Stomach (tissue), 19 donors: ENCODE measurements at places on chromosomes 6 and 20. TPM values are rescaled to one million over a fixed set of nuclear protein-coding genes. Genes with fewer than 3 reads are reported as not detected.

GRCh38 chr6:53544217-53544469, 758 bp downstream of the GCLC start:
- DNase-seq = no peak

GRCh38 chr6:72561629-72562028, 60.2 kb upstream of the KCNQ5 start:
- no peak for DNase-seq

DNA sequence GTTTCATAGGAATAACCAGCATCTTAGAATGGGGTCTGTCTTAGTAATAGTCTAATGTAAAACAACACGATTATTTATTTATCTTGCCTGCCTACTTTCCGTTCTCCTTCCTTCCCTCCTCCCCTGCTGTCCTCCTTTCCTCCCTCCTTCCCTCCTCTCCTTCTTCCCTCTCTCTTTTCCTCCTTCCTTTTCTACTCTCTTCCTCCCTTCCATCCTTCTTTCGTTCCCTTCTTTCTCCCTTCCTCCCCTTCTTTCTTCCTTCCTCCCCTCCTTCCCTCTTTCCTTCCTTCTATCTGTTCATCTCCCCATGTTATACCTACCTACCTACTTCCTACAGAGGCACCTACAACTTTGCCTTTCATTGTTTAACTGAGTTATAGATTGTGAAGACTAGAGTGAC, 940.6 kb downstream of the KIF16B start:
- no peak for DNase-seq

- DNase-seq = peak; percentile 11
These were observed 55.2 kb upstream of the RBM24 start for GRCh38 chr6:17225767-17226630.

The IL17F gene
- not detected for total RNA-seq

- no peak for DNase-seq
These were observed 26.7 kb downstream of the NTSR1 start for GRCh38 chr20:62735331-62735821.

- no peak for DNase-seq
These were observed 147.2 kb upstream of the EYA4 start for GRCh38 chr6:133093956-133094355.

GRCh38 chr6:150607329-150607650, 7.6 kb downstream of the PLEKHG1 start:
- no peak for DNase-seq

- no peak for DNase-seq
These were observed 1.1 kb downstream of the GLP1R start for GRCh38 chr6:39049575-39050283.

DNA sequence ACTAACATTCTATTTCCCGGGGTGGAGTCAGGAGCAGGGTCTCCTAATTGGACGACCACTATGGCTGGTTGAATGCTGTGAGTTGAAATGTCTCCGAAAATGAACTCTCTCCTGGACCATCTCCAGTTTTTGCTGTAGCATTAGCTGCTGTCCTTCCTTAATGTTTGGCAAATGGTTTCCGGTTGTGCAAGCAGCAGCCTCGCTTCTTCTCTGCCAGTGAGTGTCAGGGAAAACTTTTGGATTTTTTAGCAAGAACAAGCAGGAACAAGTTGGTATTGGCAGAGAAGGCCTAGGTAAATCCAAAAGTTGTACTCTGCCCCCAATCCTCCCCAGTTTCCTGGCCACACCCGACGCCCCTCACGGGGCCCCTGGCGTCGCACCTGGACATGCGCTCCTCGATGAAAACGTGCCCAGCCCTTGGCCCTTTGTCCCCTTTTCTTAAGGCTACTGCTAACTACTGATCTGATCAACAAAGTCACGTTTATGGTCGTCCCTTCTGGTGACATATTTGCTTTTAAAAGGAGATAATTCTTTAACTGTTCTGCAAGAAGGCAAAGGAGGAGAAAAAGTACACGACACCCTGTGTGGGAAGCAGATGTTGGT, 103.2 kb downstream of the ARMC2 start:
- no peak for DNase-seq

DNA sequence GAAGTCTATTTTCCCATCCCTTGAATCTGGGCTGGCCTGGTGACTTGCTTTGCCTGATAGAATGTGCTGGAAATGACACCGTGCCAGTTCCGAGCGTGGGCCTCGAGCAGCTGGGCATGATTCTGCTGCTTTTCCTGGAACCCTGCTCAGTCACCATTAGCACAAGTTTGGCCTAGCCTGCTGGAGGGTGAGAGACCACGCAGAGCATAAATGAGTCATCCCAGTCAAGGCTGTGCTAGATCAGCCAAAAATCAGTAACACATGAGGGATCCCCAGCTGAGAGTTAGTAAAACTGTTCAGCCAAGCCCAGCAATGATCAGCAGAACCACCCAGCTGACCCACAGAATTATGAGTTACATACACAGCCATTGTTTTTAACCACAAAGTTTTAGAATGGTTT, 74.8 kb upstream of the TOP1 start:
- no peak for DNase-seq

- DNase-seq = no peak
These were observed 29.0 kb downstream of the AFG1L start for GRCh38 chr6:108323710-108324466.

The PHACTR3 gene
- total RNA-seq = not detected

DNA sequence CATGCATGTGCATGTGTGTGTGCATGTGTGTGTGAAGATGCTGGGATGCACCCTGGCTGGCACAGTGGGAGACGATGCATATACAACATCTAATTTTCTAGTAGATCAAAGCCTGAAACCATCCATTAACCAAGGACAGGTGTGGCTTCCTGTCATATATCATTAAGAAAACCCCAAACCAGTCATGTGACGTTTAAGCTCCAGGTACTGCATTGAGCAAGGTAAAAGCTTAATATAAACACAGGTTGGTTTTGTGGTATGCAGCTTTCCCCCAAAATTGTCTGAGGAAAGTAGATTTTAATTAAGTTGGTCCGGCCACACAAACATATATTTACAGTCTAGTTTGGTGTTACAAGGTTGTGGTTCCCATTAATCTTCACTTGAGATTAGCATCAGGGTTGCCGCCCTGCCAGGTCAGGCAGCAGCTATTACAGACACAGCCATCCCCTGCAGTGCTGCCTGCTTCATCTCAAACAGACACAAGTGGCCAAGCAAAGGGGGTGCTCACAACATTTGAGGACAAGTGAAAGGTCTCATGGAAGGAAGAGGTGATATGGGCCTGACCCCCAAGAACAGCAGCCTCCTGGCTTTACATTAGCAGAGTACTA, 48.6 kb upstream of the NAA20 start:
- no peak for DNase-seq

The COX7A2 gene
- 1,121 TPM for total RNA-seq

GRCh38 chr20:56360908-56361205, 2.1 kb downstream of the FAM210B start:
- DNase-seq = no peak

- no peak for DNase-seq
These were observed 706.5 kb upstream of the MAP3K7 start for GRCh38 chr6:91293395-91293794.

DNA sequence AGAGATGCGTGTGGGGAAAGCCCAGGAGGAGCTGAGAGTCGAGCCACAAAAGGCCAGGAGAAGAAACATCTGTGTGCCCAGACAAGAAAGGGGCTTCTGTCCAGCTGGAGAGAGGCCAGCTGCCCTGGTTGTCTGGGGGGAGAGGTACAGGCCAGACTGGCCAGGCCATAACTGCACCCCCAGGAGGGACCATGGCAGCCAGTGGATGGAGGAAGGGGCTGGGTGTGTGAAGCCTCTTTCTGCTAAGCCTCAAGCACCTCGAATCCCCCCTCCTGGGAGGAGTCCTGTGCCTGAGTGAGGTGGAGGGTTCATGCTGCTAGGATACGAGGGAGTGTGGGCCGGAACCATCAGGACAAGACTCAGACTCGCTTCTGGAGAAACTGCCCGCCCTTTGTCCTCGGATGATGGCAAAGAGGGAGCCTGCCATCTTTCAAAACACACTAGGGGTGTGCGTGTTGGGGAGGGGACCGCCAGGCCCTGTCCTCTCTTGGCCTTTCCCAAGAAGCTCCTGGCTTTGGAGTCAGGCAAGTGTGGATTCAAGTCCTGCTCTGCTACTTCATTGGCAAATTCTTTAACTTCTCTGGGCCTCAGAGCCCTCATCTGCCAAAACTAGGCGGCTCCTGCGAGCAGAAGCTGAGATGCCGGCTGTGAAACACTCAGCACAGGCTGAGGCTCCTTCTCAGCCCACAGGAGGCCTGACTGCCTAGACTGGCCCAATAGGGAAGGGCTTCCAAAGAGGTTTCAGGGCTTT, 90.3 kb downstream of the ASXL1 start:
- DNase-seq = no peak

DNA sequence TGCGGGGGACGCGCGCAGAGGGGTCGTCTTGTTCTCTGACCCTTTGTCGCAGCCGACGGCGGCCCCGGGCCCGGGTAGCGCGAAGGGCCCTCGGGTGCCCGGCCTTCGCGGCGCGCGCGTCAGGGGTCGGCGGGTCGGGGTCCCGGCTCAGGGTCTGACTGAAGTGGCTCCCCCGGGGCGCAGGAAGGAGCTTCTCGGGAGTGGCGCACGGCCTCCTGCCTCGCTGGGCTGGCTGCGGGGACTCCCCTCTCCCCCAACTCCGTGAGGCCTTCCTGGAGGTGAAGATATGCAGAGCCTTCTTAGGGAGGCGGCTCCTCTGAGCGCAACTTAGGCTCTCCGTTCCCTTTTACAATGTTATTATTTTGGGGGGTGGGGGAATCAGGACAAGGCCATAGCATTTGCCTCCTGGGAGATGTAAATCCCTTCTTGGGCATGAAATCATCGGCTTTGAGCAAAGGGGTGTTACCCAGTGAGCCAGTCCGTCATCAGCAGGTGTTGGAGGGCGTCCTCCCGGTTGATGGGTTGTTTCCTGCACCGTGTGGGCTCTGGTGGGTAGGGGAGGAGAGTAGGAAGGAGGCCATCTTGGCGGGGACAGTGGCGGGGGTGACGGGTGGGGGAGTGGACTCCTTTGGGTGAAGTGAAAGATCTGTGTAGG, 523 bp downstream of the CDS2 start:
- peak; percentile 91 for DNase-seq

DNA sequence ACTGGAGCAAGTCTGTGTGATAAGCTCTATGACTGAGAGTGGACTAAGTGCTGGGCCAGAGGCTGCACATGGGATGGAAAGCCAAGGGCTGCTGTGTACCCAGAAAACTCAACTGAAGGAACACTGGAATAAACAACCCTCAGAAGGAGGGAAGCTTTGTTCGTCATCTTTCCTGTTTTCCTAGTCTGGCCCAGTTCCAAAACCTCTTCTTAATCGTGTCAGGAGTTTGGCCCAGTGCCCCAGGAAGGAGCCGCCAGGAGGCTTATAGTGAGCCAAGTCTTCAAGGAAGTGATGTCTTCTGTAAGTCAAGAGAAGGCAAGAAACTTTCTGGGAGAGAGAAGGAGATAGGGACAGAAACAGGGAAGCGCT, 23.3 kb upstream of the TOP1 start:
- DNase-seq = peak; percentile 93

DNA sequence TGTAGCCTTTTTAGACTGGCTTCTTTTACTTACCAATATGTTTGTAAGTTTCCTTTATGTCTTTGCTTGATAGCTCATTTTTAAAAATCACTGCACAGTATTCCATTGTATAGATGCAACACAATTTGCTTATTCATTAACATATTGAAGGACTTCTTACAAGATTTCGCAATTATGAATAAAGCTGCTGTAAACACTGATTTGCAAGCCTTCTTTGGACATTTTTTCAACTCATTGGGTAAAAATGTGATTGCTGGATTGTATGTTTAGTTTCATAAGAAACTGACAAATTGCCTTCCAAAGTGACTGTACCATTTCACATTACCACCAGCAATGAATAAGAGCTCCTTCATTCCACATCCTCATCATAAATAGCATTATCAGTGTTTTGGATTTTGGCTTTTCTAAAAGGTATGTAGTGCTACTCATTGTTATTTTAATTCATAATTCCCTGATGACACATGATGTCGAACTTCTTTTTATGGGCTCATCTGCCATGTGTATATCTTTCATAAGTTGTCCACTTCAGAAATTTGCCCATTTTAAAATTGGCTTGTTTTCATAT, 80.7 kb downstream of the TFAP2B start:
- DNase-seq = no peak

The CCN6 gene
- not detected for total RNA-seq

DNA sequence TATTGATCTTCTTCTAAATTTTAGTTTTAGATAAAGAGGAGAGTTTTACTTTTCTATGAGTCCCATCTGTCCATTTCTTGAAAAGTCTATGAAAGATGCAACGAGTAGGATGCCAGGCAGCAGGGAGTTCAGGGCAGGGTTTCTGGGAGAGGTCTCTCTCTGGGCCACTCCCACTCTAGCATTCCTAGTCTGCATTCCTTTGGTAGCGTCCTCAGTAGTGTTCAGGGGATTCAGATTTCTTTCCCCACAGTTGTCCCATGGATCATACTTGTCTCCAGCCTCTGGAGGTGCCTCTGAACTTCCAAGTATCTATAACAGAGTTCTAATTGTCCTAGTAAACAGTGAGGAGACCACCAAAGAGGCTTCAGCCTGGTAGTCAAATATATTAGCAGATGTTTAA, 225.3 kb downstream of the RIMS1 start:
- no peak for DNase-seq

- no peak for DNase-seq
These were observed at the start of gene BIRC7 for GRCh38 chr20:63235399-63235983. BIRC7 (plus strand) TSS chr20:63235905; CDS start chr20:63236097, 192 bp downstream.

- DNase-seq = peak; percentile 84
These were observed 129.9 kb downstream of the HFE start for GRCh38 chr6:26216886-26217713.

DNA sequence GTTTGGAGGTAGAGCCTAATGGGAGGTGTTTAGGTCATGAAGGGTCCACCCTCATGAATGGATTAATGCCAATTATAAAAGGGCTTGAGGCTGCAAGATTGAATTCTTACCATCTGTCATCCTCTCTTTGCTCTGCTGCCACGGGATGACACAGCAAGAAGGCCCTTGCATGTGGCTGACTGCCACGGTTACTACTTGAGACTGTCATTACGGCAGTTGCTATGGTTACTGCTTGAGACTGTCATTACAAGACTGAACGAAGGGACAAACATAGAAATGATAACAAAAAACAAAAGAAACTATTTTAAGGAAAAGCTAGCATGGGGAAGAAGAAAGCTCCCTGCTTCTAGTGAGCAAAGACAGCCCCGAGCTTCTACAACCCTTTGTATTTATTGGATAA, 715.0 kb downstream of the TFAP2A start:
- no peak for DNase-seq

DNA sequence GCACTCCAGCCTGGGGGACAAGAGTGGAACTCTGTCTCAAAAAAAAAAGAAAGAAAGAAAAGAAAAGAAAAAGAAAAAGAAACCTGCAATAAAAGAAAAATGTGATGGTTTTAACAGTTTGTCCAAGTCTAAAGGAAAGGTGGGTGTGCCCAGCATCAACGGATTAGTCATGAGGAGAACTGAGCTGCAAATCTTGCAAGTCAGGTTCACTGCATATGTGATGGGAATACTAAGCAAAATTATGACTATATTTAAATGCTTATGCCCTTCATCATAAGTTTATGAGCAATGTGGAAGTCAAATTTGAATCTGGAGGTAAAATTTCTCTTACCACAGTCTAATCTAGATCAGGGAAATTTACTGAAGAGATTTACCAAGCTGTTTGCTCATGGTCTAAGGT, 13.1 kb upstream of the CDK19 start:
- DNase-seq = no peak
